Head of caudate nucleus (tissue), 42 donors: ENCODE measurements at places on chromosomes 13 and 19.

DNA sequence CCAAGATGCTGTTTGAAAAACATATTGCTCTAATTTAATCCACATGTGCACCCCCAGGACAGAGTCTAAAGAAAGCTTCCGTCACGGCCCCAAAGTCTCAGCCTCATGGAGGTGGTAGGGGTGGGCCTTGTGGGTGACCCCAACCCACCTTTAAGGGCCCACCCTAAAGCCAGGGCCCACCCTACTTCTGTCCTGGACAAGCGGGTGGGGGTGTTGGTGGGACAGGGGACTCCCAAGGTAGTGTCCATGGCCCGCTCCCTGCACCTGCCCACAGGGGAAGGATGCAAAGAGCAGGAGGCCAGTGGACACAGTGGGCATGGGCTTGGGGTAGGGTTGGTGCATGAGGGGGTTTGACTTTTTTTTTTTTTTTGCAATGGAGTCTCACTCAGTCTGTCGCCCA is 66.8 kb downstream of the KCTD15 start:
- no peak for DNase-seq

- DNase-seq = no peak
Observed at GRCh38 chr13:52419080-52419479, 13.1 kb upstream of the THSD1 start.

GRCh38 chr13:102915393-102915930 is 69.6 kb downstream of the ERCC5 start:
- DNase-seq = no peak

DNA sequence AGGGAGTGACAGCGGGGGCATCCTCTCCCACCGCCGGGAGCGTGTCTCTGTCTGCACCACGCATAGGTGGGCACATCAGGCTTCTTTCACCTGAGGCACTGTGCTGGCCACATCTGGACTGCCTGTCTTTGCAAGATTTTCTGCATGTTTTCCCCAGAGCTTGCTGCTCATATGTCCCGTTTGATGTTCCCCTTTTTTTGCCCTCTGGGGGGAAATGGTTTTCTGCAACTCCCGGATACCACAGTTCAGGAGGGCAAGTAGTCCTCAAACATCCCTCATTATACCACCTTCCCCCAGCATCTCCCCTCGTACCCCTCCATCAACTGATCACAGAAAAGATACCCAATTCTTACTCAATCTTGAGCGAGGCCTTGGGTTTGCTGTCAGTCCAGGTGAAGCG is 168.0 kb downstream of the PAN3 start:
- DNase-seq = no peak

GRCh38 chr13:32045537-32045936 is 14.0 kb downstream of the FRY start:
- no peak for DNase-seq

DNA sequence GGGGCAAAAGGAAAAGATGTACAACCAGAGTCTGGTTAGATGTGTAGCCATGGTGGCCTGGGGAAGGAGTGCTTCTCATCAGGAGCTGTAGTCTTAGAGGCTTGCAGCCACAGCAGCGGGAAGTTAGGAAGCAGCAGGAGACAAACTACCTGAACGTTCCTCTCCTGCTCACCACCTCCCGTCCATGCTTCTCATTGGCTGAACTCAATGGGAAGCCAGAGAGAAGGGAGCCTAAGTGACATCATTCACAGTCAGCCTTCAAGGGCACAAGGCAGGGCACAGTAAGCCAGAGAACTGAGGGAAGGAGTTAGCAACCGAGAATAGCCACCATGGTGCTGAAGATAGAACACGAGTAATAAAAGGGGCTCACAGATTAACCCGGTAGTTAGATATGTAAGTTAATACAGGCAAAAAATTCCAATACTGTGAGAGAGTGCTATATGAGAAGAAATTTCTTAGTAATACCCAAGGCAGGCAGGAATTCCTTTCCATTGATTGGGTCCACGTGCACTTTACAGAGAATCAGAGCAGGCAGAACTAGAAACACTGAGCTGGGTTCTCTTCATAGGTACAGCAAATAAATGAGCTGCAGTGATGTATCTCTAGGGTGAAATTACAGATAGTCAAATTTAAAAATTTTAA is 391.5 kb upstream of the DACH1 start:
- no peak for DNase-seq

DNA sequence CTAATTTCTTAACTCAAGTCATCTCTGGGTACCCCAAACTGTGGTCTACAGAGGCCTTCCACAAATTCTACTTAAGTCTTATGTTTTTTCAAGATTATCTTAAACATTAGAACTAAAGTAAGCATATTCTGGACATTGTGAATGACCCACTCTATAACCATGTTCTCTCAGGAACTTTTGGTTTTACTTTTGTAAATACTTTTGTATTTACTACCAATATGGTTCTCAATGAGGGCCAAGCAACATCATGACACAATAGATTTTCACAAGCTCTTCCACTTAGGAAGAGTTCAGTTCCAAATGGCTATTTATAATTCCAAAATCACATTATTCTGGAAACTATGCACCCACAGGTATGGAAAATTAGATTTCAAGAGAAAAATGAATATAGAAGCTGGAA is 10.8 kb downstream of the DIAPH3 start:
- no peak for DNase-seq
